NCI-H2171 (cell line): ENCODE measurements at places on chromosomes 12 and 14.

- no peak for DNase-seq
Measured at GRCh38 chr12:28844718-28845117, 304.4 kb upstream of the FAR2 start.

- DNase-seq: no peak
Measured at GRCh38 chr12:52708010-52708409, 4.7 kb upstream of the KRT77 start.

GRCh38 chr12:111359914-111360276, 9.0 kb downstream of the PHETA1 start:
- no peak for DNase-seq

DNA sequence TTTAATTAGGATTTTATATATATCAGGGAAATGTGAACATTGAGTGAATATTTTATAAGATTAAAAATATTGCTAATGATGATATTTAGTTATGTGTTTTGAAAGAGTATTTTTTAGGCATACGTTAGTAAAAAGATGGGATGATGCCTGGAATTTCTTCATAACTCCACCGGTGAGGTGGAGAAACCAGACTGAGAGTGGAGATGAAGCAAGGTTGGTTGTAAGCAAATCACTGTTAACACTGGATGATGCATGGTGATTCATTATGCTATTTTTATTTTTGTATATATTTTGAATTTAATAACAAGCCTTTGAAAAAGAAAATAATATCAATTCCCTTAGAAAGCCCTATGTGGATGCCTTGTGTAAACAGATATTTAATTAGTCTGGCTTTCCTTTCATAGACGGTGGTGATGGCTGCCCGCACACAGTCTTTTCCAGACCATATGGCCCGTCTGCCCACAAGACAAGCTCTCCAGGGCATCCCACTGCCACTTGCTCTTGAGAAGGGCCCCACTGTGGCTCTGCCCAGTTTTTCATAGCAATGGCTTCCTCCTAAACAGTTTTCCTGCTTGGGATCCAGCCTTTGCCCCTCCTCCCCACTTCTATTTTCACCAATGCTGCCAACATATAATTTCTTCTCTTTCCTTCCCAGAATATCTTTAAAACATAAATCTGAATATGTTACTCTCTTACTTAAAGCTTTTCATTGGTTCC, 95.4 kb downstream of the HELB start:
- DNase-seq: peak; percentile 52

DNA sequence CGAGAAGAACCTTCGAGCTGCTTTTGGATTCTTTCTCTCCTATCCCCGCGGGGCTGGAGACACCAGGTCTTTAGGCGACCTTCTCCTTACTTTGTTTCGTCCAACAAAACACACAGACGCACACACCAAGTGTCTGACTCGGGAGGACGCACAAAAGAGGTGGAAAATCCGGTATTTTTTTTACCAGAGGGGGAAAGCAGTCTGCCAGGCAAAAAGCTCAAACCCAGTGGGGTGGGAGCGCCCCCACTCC, 2.1 kb downstream of the SIX4 start:
- no peak for DNase-seq

- no peak for DNase-seq
Measured at GRCh38 chr12:114744285-114744684, 60.3 kb upstream of the TBX3 start.

DNA sequence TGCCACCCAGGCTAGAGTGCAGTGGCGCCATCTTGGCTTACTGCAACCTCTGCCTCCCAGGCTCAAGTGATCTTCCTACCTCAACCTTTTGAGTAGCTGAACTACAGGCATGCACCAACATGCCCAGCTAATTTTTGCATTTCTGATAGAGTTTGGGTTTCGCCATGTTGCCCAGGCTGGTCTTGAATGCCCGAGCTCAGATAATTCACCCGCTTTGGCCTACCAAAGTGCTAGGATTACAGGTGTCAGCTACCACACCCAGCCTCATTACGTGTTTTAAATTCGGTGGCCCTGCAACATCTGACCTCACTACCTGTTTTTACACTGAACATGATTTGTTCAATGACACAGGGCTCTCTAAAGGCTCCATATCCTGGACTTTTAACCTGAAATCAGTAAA, 22.9 kb upstream of the RDH16 start:
- no peak for DNase-seq
